GM23248 (cell line): ENCODE measurements at places on chromosomes 16 and 17. TPM values are rescaled to one million over a fixed set of nuclear protein-coding genes. Genes with fewer than 3 reads are reported as not detected.
A peak's percentile ranks its signal among the peaks of the same experiment; 100 is the strongest.

DNA sequence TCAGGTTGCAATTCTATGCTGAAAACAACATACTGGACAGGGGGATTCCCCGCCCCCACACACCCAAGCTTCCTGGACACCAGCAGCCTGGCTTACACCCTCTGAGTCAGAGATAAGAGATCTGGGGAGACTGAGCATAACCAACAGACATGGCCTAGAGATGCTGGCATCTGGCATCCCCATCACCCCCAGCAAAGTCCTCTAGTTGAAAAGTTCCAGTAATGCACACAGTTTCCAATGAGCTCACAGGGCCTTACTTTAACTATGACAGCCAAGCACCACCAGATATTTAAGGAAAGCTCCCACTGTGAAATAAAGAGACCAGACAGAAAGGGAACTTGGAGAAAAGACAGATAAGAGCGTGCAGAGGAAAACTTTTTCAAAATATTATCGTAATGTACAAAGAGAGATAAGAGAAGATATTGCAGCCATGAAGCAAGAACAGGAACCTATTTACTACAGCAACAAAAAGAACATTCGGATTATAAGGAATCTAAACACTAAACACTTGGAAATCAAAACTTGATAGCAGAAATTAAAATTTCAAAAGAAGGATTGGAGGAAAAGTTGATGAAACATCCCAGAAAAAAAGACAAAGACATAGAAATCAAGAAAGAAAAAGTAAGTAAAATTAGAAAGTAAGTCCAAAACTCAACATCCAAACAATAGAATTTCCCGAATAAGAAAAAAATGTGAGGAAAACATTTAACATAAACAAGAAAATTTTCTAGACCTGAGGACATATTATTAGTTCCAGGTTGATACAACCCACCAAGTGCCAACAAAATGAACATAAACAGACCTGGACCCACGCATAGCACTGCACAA lies 17.2 kb upstream of the ALOX15 start:
- H3K27ac ChIP-seq = no peak overlapping the region
- peaks cover 6% of the 10 kb centered on the region; the same call in 1 of the 2 replicates for H3K4me1 ChIP-seq
- no peaks in the 10 kb centered on the region for H3K36me3 ChIP-seq
- peaks cover 11% of the 10 kb centered on the region for H3K27me3 ChIP-seq

- H3K27me3 ChIP-seq = no peaks in the 10 kb centered on the region
- H3K27ac ChIP-seq = peak within 1 kb of the TSS; percentile 88
- H3K36me3 ChIP-seq = peaks cover 20% of the 10 kb centered on the region
- peaks cover 6% of the 10 kb centered on the region; the same call in 1 of the 2 replicates for H3K4me1 ChIP-seq
Observed at GRCh38 chr16:31471875-31472708, at the start of gene TGFB1I1. Gene TGFB1I1, plus strand, starts transcription at chr16:31472152. Its CDS starts 37 bp downstream, at chr16:31472189.

DNA sequence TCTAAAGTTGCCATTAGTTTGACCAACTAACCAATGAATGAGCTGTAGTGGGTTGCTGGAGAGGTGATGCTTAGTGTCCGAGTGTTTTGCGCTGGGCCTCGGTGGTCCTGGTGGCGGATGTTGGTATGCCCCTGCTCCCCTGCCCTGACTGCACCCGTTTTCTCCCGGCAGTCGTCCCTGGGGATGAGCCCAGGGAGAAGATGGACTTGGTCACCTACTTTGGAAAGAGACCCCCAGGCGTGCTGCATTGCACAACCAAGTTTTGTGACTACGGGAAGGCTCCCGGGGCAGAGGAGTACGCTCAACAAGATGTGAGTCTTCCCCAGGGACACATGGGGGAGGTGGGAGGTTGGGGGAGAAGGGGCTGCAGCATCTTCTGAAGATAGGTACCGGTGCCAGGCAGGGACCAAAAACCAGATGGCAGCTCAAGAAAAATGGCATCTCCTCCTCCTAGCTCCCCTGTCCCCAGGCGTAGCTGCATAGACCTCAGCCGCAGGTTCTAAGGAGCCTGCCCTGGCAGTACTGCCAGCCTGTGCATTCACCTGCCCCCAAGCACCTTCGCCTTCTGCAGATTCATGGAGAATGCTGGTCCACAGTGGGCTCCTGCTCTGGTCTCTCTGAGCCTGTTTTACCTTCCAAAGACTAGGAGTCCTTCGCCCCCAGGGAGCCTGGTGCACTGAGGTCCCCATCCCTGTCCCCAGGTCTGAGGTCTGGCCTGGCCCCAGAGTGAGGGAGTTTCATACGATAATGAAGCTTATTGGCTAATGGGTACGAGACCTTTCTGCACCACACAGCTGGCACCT lies 5.3 kb downstream of the CNP start:
- no peak overlapping the region for H3K27ac ChIP-seq
- H3K36me3 ChIP-seq = peaks cover 12% of the 10 kb centered on the region; the same call in 1 of the 2 replicates
- no peak for DNase-seq
- H3K4me3 ChIP-seq = no peak overlapping the region
- peaks cover 20% of the 10 kb centered on the region for H3K4me1 ChIP-seq
- no peaks in the 10 kb centered on the region for H3K27me3 ChIP-seq

Gene SOX15
- 3.9 TPM in 1 of 2 replicates, not detected in the other for total RNA-seq

DNA sequence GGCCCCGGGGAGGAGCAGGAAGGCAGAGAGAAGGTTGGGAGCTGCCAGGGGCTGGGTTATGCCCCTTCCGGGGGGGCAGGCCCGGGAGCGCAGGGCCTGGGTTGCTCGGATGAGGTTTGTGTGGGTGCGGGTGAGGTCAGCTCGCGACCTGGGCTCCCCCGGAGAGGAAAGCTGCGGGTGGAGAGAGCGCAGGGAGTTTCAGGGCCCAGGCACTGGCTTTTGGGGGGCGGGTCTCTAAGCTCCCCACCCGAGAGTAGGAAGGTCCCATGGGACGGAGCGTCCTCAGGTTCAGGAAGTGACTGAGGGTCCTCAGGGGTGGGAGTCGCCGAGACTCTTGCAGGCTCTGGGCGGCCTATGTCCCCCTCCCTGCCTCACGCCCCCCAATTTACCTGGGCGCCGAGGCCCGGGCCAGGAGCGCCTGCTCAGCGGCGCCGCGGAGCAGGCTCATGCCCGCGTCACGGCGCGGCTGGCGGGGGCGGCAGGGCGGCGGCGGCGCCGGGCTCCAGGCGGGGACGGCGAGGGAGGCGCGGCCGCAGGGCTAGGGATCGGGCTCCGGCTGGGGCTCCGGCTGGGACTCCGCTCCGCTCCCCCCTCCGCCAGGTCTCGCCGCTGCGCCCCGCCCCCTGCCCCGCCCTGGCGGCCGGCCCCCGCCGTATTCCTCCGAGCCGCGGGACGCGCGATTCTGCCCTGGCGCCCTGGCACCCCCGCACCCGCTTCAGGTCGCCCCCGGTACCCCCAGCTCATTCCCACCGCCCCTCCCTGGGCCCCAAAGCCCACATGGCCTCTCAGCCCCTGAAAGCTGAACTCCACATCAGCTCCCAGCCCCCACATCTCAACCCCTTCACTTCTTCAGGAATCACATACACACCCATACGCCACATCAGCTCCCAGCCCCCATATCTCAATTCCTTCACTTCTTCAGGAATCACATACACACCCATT lies at the start of gene DOK4:
Gene DOK4 (minus strand): TSS at position 578 of the 942 bp plus-strand sequence. CDS start 6,986 bp downstream, outside the sequence.
- peak within 1 kb of the TSS; percentile 83 for H3K27ac ChIP-seq
- peaks cover 19% of the 10 kb centered on the region; the same call in 1 of the 2 replicates for H3K4me1 ChIP-seq
- H3K36me3 ChIP-seq = no peaks in the 10 kb centered on the region
- peak; percentile 94 for DNase-seq
- H3K27me3 ChIP-seq = no peaks in the 10 kb centered on the region
- H3K4me3 ChIP-seq = peak within 1 kb of the TSS; percentile 96

- peak overlapping the region; percentile 97; the same call in 1 of the 2 replicates for H3K4me3 ChIP-seq
- no peaks in the 10 kb centered on the region for H3K27me3 ChIP-seq
- peaks cover 50% of the 10 kb centered on the region for H3K36me3 ChIP-seq
Observed at GRCh38 chr17:47652570-47652969, 2.9 kb downstream of the KPNB1 start.

Gene APOBR
- not detected in 2 replicates for total RNA-seq

- H3K27me3 ChIP-seq = no peaks in the 10 kb centered on the region
- no peak overlapping the region for H3K4me3 ChIP-seq
- H3K4me1 ChIP-seq = peaks cover 7% of the 10 kb centered on the region; the same call in 1 of the 2 replicates
- H3K36me3 ChIP-seq = no peaks in the 10 kb centered on the region
Observed at GRCh38 chr17:13776027-13776551, 174.4 kb upstream of the HS3ST3A1 start.

Gene GGA2
- total RNA-seq = 9.6 and 13.0 TPM in 2 replicates

DNA sequence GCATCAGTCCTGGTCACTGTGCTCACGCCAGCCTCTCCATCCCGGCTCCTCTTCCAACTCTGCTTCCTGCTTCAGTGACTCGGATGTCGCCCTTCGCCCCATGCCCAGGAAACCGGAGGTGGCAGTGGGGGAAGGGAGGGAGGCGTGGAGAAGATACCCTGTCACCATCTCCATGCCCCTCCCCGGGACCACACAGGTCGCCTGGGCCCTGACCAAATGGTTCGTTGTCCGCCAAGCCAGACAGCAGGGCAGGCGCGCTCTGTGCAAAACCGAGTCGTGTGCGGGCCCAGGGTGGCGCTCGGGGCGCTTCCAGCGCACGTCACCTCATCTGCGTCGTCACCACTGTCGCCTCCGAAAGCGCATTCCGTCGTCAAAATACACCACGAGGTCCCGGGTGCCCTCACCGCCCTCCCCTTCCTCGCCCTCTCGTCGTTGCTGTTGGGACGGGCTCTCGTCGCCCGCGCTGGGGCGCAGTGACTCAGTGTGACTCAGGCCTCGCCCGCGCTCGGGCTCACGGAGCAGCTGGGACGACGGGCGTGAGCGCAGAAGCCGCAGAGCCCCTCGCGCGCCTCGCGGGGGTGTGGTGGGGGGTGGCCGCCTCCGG lies 39.2 kb downstream of the ZNF778 start:
- no peaks in the 10 kb centered on the region for H3K4me1 ChIP-seq
- no peaks in the 10 kb centered on the region for H3K36me3 ChIP-seq
- H3K4me3 ChIP-seq = peak overlapping the region; percentile 58
- no peak overlapping the region for H3K27ac ChIP-seq

DNA sequence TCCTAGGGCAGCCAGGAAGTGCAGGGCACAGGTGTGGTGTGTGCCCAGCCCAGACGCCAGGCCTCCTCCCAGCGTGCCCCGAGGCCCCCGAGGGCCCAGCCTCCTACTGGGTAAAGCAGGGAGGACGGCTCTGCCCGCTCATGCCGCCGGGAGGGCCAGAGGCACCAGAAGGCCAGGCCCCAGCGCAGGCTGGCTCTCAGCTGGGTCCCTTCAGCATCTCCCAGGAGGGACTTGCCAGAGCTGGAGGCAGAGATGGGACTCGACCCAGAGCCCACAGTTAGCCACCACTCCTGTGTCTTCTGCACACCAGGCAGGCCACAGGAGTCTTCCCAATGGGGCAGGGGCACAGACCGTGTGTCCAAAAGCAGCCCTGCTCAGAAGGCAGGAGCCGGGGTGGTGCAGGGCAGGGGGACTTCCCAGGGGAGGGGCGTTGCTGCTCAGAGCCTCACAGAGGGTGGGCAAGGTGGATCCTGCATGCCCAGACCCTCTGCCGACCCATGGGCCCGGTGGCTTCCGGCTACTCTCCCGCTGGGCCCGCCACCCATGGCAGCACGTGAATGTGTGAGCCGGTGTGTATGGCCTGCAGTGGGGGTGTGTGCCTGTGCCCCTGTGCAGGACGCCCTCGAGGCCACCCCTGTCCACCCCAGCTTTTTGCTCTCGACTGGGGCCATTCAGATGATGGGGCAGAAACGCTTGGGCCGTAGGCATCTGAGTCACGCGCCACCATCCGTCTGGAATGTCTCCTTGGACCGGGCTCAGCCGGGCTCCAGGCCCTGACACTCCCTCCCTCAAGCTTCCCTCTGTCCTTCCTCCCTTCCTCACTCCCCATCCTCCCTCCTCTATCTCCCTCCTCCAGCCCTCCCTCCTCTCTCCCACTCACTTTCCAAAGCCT lies 5.7 kb upstream of the ZNF469 start:
- H3K27ac ChIP-seq = no peak overlapping the region
- 0 out of 2 replicates have a peak, but pooled peaks cover 5% of the 10 kb centered on the region for H3K4me1 ChIP-seq
- DNase-seq = peak; percentile 79
- no peaks in the 10 kb centered on the region for H3K36me3 ChIP-seq
- H3K27me3 ChIP-seq = no peaks in the 10 kb centered on the region
- no peak overlapping the region for H3K4me3 ChIP-seq

GRCh38 chr17:46151762-46152161 lies 41.5 kb downstream of the KANSL1 start:
- DNase-seq = no peak
- H3K4me1 ChIP-seq = peaks cover 51% of the 10 kb centered on the region
- no peak overlapping the region for H3K27ac ChIP-seq

Gene TBC1D3E
- not detected in 2 replicates for total RNA-seq

DNA sequence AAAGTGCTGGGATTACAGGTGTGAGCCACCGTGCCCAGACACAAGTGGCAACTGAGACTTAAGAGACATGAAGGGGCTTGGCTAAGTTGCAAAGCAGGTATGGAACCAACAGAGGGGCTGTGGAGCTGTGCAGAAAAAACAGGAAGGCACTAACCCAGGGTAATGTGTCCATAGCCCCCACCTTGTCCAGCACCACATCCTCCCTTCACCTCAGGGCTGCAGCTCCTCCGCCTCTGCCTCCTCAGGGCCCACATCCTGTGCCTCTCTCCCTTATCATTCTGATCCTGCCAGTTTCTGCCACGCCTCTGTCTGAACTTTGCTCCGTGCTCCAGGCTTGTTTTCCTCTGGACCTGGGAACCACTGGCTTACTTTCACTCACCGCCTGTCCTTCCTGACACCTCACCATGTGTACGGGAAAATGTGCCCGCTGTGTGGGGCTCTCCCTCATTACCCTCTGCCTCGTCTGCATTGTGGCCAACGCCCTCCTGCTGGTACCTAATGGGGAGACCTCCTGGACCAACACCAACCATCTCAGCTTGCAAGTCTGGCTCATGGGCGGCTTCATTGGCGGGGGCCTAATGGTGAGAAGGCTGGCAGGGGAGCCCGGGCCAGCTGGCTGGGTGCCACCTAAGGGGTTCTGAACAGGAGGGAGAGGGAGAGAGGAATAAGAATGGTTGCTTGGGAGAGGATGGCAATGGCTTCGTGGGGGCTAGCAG lies at the start of gene TM4SF5:
Gene TM4SF5 (plus strand): TSS at position 368 of the 716 bp plus-strand sequence. CDS start 37 bp downstream, at position 405.
- H3K4me3 ChIP-seq = no peak within 1 kb of the TSS
- H3K27ac ChIP-seq = no peak within 1 kb of the TSS

Gene AOC3
- 0.13 TPM in 1 of 2 replicates, not detected in the other for total RNA-seq

DNA sequence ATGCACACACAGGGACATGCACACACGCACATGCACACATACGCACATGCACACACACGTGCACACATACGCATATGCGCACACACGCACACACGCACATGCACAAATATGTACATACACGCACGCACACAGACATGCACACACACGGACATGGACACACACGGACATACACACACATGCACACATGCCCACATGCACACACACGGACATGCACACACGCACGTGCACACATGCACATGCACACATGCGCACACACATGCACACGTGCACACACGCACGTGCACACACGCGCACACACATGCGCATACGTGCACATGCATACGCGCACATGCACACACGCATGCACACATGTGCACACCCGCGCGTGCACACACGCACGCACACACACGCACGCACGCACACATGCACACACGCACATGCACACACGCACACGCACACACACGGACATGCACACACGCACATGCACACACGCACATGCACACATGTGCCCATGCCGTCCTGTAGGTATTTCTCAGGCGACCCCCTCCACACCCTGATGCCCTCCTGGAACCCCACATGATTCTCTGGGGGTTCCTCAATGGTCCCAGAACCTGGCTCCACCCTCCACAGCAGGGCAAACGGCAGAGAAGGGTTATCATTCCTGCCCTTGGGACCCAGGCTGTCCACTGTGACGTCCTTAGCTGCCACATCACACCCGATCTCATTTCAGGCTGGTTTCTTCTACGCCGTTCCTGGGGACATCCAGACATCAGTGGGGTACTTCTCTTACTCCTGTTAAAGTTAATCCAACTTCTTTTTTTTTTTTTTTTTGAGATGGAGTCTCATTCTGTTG lies 9.6 kb upstream of the RBFOX3 start:
- H3K4me1 ChIP-seq = no peaks in the 10 kb centered on the region
- H3K27me3 ChIP-seq = peaks cover 28% of the 10 kb centered on the region
- no peaks in the 10 kb centered on the region for H3K36me3 ChIP-seq
- no peak for DNase-seq
